ENCODE measurements at places on chromosomes 1 and 21.

DNA sequence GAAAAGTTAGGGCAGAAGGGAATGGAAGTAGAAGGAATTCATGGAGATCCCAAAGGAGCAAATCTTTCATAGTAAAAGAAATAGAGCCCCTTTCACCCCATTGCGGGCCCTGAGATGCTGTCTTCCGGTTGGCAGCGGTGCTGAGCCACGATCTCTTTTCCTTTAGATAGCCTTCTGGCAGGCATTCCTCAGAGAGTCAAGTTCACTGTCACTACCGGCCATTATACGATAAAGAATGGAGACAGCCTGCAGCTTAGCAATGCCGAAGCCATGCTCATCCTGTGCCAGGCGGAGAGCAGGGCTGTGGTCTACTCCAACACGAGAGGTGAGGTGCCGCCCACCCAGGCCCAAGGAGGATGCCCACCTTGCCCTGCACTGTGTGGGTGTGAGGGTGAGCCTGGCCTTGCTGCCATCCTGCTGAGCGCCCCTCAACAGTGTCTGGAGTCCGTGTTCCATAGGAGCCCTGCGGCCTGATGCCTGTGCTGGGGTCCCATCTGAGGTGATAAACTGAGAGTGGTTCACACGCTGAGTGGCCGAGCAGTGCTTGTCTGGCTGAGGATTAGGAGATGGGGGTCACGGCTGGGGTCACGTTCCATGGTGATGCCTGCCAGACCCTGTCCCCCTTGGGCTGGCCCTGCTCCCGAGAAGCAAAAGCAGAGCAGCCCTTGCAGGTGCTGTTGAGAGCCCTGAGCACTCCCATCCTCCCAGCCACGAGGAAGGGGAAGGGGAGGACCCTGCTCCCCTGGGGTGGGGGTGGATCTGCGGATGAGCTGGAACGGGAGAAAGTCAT is 20.4 kb upstream of the PWP2 start:
- DNase-seq, result no peak

GRCh38 chr21:34065027-34065426 is 8.4 kb upstream of the MRPS6 start:
- no peak for DNase-seq

DNA sequence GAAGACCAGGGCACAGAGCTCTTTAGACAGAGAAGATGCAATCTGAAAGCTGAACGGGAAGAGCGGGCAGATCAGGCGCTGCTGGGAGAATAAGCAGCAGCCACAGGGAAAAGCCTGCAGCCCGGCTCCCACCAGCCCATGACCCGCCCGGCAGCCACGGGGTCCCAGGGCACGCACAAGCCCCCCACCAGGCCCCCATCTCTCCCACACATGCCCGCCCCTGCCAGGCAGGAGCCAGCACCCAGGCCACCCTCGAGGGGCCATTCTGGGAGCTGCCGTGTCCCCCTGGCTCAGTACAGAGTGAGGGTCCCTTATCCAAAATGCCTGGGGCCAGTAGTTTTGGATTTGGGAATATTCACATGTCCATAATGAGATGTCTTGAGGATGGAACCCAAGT is 16.3 kb downstream of the SLC19A1 start:
- DNase-seq, result no peak

- no peak for DNase-seq
These were observed 27.5 kb downstream of the OVGP1 start for GRCh38 chr1:111399792-111400610.

GRCh38 chr1:5976726-5977493 is 15.3 kb downstream of the NPHP4 start:
- no peak for DNase-seq

GRCh38 chr21:42571391-42572150 is 57.9 kb downstream of the SLC37A1 start:
- DNase-seq, result no peak

GRCh38 chr1:201585901-201586300 is 47.0 kb downstream of the NAV1 start:
- DNase-seq, result no peak

DNA sequence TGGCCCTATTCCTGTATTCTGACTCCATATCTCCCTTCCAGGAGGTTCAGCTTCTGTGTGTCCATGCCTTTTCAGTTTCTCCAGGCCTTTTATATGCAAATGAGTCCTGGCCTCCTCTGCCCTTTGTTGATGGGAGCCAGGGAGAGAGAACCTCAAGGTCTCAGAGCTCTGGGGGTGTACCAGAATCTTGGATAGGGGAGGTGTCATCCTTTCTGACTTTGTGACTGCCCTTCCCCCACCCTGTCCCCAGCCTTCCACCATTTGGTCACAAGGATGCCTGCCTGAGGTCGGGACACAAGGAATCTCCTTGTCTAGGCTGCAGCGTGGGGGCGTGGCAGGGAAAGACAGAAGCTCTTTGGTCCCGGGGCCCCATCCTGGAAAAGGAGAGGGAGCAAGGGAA is 18.6 kb downstream of the LURAP1 start:
- no peak for DNase-seq

GRCh38 chr1:16161717-16162116 is 5.8 kb upstream of the EPHA2 start:
- no peak for DNase-seq

DNA sequence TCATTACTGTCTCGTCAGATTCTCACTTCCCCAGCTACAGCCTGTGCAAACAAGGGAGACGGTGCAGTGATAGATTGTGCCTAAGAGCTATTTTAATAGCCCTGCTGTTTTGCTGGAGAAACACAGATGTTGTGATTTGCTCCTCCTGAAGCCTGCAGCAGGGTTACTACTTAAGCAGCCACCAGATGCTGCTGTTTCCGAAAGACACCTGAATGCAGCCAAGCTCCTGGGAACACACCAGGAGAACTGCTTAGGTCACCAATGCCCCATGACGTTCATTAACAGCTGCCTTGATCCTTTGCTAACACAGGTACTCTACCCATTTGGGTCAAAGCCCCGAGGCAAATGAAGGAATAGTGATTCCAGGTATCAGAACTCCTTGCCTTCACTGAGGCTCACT is 411.8 kb upstream of the DAB1 start:
- no peak for DNase-seq

- no peak for DNase-seq
These were observed 684.0 kb downstream of the PTPRU start for GRCh38 chr1:29920316-29920715.

GRCh38 chr1:88462488-88463261 is 221.4 kb upstream of the PKN2 start:
- DNase-seq, result no peak

DNA sequence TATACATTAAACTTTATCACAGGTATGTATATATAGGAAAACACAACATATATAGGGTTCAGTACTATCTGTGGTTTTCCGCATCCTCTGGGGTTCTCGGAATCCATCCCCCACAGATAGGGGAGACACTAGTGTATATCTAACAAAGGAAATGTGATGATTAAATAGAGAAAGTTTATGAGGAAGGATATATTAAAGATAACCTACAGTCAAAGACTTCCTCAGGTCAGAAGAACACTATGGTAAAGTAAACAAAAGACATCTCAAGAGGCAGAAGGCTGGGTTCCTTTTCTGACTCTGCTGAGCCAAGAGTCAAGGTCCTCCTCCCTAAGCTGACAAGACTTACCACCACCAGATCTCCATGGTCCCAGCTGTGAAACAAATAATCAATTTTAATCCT is 12.1 kb downstream of the USP24 start:
- no peak for DNase-seq

GRCh38 chr21:34736116-34736874 is 67.5 kb downstream of the CLIC6 start:
- DNase-seq, result no peak

DNA sequence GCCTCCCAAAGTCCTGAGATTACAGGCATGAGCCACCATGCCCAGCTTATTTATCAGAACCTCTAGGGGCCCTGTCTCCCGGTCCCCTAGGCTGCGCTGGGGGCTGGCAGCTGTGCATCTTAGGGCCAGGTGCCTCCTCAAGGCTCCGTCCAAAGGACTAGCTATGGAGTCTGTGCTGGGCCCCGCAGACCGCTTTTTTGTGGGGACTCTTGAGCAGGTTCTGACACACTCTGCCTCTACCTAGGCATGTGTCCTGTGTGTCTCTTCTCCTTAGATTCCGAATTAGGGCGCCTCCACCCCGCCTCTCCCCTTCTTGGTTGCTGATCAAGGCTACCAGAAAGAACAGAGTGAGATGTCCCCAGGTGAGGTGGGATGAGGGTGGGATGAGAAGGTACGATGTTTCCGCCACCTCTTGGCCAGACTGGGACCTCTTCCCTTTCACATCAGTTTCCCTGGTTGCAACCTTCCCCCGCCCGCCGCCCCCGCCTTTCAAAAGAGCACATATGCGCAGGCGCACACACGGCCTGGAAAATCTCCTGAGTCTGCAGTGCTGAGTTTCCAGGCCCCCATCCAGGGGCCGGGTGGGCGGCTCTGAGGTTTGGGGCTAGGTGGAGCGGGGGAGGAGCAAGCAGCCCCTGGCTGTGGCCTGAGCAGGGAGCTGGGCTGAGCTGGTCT is 5.0 kb upstream of the PTPN7 start:
- no peak for DNase-seq

DNA sequence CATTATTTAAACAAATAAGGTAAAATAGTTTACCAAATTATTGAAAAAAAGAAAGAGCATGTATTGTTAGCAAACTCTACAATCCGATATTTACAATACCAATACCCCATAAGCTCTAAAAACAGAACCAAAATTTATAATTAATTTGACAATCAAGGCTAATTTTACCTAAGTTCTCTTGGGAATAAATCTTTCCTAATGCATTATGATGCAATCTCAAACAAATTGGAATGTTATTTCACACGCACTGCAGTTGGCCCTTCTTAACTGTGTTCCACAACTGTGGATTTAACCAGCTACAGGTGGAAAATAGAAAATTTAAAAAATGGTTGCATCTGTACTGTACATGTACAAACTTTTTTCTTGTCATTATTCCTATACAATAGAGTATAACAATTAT is 300.1 kb downstream of the BRINP3 start:
- DNase-seq, result no peak

DNA sequence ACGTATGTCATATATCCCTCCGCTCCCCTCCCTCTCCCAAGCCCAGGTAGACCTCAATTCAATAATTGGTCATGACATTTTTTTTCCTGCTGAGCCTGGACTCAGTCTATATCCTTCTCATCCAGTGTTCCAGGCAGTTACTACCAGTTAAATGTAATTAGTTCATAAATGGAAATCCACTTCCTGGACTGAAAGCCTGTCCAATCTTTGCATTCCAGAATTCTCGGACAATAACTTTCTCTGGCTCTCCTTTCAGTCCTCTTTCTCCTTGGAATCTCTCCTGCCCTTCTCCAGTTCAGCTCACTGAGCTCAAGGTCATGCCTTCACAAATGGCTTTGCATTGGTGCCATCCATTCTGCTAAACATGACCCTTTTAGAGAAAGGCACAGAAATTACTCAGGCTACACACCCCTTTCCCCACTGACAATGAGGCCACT is 34.8 kb downstream of the VWA5B1 start:
- DNase-seq, result no peak

DNA sequence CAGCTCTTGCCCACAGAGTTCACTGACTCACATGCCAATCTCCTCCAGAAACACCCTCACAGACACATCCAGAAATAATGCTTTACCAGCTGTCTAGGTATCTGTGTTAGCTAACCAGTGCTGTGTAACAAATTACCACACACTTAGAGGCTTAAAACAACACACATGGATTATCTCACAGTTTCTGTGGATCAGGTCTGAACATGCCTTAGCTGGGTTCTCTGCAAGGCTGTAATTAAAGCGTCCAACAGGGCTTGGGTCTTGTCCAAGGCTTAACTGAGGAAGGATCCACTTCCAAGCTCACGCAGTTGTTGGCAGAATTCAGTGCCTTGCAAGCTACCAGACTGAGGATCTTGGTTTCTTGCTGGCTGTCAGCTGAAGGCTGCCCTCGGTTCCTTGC is 92.5 kb upstream of the RGS4 start:
- no peak for DNase-seq

GRCh38 chr1:66374561-66375111 is 159.3 kb upstream of the SGIP1 start:
- DNase-seq, result no peak
